ENCODE measurements at places on chromosomes 2 and 18.

- H3K27ac ChIP-seq: no peak overlapping the region
- no peak overlapping the region for H3K4me3 ChIP-seq
- no peaks in the 10 kb centered on the region for H3K27me3 ChIP-seq
Measured at GRCh38 chr2:183112577-183112976, 11.7 kb upstream of the NUP35 start.

- peak overlapping the region; percentile 26 for H3K4me3 ChIP-seq
- H3K27me3 ChIP-seq: no peaks in the 10 kb centered on the region
- peak overlapping the region; percentile 97 for H3K27ac ChIP-seq
- DNase-seq: peak; percentile 89
- H3K36me3 ChIP-seq: peaks cover 14% of the 10 kb centered on the region
Measured at GRCh38 chr2:237101118-237101979, 15.7 kb downstream of the COPS8 start.

DNA sequence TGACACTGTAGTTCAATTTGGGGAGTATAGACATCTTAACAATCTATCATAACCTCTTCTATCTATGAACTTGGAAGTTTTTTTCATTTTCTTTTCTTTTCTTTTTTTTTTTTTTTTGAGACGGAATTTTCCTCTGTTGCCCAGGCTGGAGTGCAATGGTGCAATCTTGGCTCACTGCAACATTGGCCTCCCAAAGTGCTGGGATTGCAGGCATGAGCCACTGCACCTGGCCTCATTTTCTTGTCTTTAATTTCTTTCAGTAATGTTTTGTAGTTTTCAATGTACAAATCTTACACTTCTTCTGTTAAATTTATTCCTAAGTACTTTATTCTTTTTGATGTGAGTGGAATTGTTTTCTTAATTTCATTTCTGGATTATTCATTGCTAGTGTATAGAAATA, 14.6 kb downstream of the ASAP2 start:
- DNase-seq: no peak
- no peak overlapping the region for H3K4me3 ChIP-seq
- H3K4me1 ChIP-seq: no peaks in the 10 kb centered on the region
- H3K27me3 ChIP-seq: no peaks in the 10 kb centered on the region
- H3K27ac ChIP-seq: no peak overlapping the region

DNA sequence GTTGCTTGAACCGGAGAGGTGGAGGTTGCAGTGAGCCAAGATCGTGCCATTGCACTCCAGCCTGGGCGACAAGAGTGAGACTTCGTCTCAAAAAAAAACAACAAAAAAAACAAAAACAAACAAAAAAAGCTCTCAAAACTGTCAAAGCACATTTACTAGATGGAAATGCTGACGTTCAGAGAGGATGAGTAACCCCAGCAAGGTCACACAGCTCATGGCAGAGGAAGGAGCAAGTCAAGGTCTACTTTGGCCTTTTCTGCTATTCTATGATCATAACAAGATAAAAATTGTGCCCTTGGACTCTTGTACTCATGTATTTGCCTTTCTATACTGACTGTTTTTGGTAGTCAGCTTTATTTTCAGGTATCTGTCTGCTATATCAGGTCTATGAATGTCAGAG, 109.5 kb downstream of the ARL6IP6 start:
- no peaks in the 10 kb centered on the region for H3K27me3 ChIP-seq
- no peak overlapping the region for H3K27ac ChIP-seq
- H3K4me3 ChIP-seq: no peak overlapping the region
- no peak for DNase-seq
- no peaks in the 10 kb centered on the region for H3K4me1 ChIP-seq

- no peaks in the 10 kb centered on the region for H3K36me3 ChIP-seq
- H3K4me3 ChIP-seq: no peak overlapping the region
- no peaks in the 10 kb centered on the region for H3K27me3 ChIP-seq
Measured at GRCh38 chr2:172335736-172336135, 91.7 kb upstream of the ITGA6 start.

GRCh38 chr2:192969055-192969454, 774.3 kb upstream of the TMEFF2 start:
- H3K27ac ChIP-seq: no peak overlapping the region
- no peaks in the 10 kb centered on the region for H3K27me3 ChIP-seq
- no peaks in the 10 kb centered on the region for H3K4me1 ChIP-seq
- no peak for DNase-seq

GRCh38 chr18:36903215-36903928, 74.4 kb downstream of the KIAA1328 start:
- H3K4me3 ChIP-seq: no peak overlapping the region
- no peak for DNase-seq
- no peak overlapping the region for H3K27ac ChIP-seq
- no peaks in the 10 kb centered on the region for H3K27me3 ChIP-seq
- H3K36me3 ChIP-seq: no peaks in the 10 kb centered on the region

DNA sequence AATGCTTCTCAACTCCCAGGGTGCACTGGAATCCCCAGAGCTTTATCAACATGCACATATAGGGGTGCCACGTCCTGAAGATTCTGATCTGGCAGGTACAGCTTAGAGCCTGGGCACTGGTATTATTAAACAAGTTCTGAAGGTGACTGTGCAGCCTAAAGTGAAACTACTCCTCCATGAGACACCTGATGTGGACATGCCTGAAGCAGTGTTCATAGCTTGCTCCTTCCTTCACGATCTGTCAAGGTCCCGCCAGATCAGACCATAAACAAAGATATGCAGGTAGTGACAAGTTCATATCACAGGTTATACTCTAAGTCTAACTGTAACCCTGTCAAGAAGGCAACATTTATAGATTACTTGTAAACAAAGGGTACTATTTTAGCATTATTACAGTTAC, 65.3 kb upstream of the DNER start:
- no peak overlapping the region for H3K4me3 ChIP-seq
- no peak for DNase-seq
- H3K27ac ChIP-seq: no peak overlapping the region
- peaks cover 16% of the 10 kb centered on the region for H3K4me1 ChIP-seq
- peaks cover 19% of the 10 kb centered on the region for H3K36me3 ChIP-seq

DNA sequence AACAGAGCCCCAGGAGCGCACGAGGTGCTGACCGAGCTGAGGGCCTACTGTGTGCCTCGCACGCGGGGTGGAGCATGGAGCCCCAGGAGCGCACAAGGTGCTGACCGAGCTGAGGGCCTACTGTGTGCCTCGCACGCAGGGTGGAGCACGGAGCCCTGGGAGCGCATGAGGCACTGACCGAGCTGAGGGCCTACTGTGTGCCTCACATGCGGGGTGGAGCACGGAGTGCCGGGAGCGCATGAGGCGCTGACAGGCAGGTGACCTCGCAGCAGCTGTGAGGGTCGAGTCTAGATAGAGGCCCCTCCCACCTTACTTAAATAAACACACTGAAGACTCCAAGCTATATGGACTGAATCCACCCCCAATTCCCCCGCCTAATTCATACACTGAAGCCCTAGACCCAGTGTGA, 60.3 kb downstream of the EIPR1 start:
- H3K4me3 ChIP-seq: no peak overlapping the region
- no peaks in the 10 kb centered on the region for H3K27me3 ChIP-seq
- H3K4me1 ChIP-seq: no peaks in the 10 kb centered on the region
- no peak overlapping the region for H3K27ac ChIP-seq

DNA sequence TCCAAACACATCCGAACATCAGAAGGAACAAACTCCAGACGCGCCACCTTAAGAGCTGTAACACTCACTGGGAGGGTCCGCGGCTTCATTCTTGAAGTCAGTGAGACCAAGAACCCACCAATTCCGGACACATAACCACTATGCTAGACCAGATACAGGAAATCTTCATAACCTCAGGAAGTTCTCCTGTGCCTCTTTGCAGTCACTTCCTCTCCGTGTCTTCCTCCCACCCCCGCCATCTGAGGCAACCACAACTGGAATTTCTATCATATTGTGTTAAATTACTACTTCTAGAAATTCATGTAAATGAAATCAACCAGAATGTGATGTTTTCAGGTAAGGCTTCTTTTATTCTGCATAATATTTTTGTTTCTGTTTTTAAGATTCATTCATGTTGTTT, 631.0 kb upstream of the NXPH2 start:
- no peak overlapping the region for H3K27ac ChIP-seq
- no peaks in the 10 kb centered on the region for H3K36me3 ChIP-seq
- no peaks in the 10 kb centered on the region for H3K4me1 ChIP-seq
- H3K27me3 ChIP-seq: no peaks in the 10 kb centered on the region
- H3K4me3 ChIP-seq: no peak overlapping the region

DNA sequence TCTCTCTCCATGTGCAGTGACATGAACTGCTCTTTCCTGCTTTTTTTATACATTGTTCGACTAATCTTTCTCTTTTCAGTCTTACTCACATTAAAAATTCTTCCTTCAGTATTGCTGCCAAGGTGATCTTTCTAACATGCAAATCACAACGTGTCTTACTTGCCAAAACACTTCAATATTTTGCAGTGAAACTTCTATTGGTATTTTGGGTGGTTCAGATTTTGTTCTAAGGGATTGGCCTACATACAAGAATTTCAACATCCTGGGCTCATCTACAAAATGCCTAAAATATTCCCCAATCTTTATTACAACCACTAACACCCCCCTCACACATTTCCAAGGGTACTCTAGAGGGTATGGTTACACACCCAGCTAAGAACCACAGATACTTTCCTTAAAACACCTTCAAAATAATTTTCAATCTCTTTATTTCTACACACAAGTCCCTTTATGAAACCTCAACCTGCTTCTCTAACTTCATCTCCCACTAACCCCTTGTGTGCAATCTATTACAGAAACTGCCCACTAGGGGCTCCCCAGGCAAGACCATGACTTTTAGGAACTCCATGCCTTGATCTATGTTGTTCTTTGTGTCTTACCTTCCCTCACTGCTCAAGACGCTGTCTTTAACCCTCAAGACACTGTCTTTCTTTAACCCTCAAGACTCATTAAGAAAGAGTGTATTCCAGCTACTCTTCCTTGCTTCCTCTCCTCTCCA, 50.9 kb downstream of the COL3A1 start:
- H3K4me3 ChIP-seq: no peak overlapping the region
- H3K36me3 ChIP-seq: no peaks in the 10 kb centered on the region
- peak; percentile 26 for DNase-seq
- no peak overlapping the region for H3K27ac ChIP-seq
- H3K27me3 ChIP-seq: no peaks in the 10 kb centered on the region

GRCh38 chr18:33123862-33124518, 316.5 kb downstream of the CCDC178 start:
- no peaks in the 10 kb centered on the region for H3K4me1 ChIP-seq
- no peaks in the 10 kb centered on the region for H3K36me3 ChIP-seq
- no peak overlapping the region for H3K27ac ChIP-seq
- no peaks in the 10 kb centered on the region for H3K27me3 ChIP-seq

DNA sequence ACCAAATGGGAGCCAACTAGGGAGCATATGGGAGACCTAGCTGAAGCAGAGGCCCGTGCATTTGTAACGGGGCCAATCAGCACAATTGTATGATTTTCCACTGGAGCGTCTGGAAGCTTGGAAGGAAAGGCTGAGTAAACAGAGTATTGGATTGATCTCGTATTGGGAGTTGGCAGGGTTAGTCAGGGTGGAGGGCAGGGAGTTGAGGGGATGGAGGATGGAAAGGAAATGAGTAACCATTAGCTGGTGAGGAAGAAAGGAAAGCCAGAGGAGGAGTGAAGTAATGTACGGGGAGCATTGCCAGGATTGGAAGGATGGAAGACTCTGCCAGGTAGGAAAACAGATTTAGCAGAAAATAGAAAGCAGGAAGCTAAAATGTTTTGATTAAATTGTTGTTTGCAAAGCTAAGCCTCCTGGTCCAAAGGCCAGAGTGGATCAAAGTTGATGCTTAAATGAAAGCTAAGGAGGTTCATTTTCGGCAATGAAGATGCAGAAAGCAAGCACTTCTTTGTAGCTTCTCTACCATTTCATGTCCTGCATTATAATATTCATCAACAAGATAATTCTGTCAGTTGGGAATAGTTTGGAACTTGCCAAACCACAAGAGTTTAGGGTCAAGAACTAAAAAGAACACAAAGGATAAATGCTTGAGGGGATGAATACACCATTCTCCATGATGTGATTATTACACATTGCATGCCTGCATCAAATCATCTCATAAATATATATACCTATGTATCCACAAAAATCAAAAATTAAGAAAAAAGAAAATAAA, 75.6 kb upstream of the TTN start:
- H3K27me3 ChIP-seq: no peaks in the 10 kb centered on the region
- H3K27ac ChIP-seq: no peak overlapping the region
- H3K4me1 ChIP-seq: no peaks in the 10 kb centered on the region
- H3K4me3 ChIP-seq: no peak overlapping the region
- no peaks in the 10 kb centered on the region for H3K36me3 ChIP-seq
- DNase-seq: no peak

DNA sequence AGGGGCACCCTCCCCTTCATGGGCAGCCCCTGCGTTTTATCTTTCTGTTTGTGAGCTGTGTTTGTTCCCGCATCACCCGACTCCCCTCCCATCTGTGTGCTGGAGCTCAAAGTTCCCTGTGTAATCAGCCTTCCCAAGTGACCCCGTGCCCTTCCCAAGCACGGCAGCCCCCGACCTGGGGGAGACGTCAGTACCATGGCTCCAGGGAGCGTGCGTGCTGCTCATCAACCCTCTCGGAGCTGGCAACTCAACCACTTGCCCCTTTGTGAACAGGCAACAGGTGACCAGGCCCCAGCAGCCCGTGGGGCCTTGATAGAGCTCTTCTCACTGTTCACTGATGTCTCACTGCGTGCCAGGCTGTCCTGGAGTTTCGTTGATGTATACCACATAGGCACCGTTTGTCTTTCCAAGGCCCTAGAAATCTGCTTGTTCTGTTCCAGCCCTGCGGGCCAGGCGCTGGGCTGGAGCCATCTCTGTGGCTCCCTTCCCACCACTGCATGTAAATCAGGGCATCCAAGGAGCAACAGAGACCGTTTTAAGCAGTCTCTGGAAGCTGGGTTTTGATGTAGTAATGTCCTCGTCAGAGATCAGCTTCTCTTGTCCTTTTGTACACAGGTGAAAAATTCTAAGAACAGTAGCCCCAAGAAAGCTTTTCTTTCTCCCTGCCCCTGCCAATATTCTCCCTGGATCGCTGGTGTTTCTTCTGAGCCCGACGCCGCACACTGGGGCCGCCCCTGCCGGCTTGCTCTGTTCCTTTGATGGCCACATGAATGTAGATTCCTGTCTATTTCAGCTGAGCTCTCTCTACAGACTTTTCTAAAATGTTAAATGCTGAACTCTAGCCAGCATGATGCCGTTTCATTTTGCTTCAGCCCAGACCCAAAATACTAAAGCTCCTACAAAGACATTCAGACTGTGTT, 107.0 kb upstream of the PTPRM start:
- no peak overlapping the region for H3K4me3 ChIP-seq
- no peaks in the 10 kb centered on the region for H3K36me3 ChIP-seq
- peaks cover 26% of the 10 kb centered on the region for H3K4me1 ChIP-seq
- peak overlapping the region; percentile 30 for H3K27ac ChIP-seq
- H3K27me3 ChIP-seq: no peaks in the 10 kb centered on the region

GRCh38 chr2:236932831-236933361, 152.8 kb upstream of the COPS8 start:
- no peak overlapping the region for H3K4me3 ChIP-seq
- no peaks in the 10 kb centered on the region for H3K27me3 ChIP-seq
- no peaks in the 10 kb centered on the region for H3K4me1 ChIP-seq
- DNase-seq: no peak
